Stimulated activated naive CD4-positive, alpha-beta T cell treated with Interleukin-2 at 50 U/mL for 16 hours (primary cell): ENCODE measurements at places on chromosomes 1 and 21.

DNA sequence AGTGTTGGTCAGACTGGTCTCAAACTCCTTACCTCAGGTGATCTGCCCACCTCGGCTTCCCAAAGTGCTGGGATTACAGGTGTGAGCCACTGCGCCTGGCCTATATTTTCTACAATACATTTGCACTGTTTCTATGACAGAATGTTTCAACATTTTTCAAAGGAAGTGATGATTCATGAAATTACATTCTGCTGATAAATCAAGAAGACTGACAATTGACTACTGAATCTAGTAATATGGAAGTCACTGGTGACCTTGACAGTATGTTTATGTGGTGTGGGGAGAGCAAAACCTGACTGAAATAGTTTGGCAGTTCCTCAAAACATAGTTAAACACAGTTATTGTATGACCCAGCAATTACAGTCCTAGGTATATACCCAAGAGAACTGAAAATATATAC is 18.1 kb downstream of the LRIF1 start:
- no peak for DNase-seq

GRCh38 chr1:8104278-8105236 is 78.4 kb upstream of the ERRFI1 start:
- no peak for DNase-seq

DNA sequence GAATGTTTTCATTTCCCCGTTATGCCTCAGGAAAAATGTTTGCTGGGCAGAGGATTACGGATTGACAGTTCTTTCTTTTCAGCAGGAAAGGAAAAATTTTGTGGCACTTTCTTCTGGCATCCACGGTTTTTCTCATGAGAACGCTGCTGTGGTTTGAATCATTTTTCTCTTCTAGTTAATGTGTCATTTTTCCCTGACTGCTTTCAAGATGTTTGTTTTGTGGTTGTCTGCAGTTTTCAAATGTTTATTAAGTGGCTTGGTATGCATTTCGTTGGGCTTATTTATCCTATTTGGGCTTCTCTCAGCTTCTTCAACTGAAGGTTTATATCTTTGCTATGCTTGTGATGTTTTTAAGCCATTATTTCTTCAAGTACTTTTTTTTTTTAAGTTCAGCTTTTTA is 359.0 kb downstream of the RGS7 start:
- DNase-seq = no peak

GRCh38 chr1:207032528-207033017 is at the start of gene C1orf116:
C1orf116 (minus strand) TSS chr1:207032756; CDS start chr1:207027598, 5,158 bp downstream.
- DNase-seq = no peak

DNA sequence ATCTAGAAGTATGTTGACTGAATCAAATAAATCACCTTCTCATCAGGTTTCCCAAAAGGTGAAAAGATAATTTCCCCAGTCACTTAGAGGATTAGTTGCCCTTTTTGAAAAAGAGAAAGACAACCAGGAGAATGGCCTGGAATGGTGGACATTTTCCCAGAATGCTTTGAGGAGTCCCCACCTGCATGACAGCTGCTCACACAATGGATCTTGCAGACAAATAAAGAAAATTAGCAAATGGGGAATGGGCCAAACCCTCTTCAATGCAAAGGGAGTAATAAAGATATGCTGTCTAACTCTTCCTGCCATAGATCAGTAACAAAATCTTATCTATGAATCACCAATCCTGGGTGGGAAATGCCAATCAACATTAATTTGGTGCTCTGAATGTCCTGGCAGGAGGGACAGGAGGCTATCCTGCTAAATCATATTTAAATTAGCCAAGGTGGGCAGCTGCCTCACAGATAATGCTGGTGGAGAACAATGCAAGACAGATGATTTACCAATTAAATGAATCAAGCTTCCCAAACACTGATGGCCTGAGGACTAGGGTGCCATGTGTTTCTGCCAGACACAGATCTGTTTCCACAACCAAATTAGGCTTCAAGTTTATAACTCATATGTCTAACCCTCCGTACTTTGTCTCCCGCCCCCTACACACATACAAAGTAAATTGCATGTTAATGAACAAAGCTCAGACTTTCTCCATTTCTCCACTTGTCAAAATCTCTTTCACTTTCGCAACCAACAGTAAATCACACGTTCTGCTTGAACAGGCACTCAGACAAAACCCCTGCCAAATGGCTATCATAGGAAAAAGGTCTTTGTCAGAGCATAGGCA is 488.0 kb upstream of the PLXNA2 start:
- DNase-seq = no peak

- no peak for DNase-seq
Measured at GRCh38 chr1:167747988-167748387, 26.2 kb downstream of the MPZL1 start.

DNA sequence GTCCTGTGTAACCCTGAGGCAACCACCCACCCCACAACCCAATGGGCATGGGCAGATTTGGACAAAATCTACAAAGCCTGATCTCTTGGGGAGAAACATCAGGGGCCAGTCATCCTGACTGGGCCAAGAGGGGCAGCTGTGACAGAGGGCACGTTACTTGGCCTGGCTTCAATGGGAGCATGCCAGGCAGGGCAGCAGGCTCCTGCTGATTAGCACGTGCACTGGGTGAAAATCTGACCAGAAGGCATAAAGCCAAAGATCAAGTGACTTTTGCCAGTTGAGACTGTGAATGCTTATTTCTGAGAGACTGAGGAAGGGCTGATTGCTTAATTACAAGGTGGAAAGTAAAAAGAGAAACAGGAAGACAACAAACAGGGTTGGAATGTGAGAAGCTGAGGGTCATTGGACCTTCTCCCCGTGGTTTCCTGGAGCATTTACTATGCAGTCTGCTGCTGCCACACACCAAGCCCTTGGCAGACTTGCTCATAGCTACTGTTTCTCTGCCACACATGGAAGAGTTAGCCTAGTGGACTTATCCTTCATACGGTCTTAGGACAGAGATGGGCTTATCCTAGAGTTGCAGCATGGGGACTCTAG is 39.8 kb upstream of the TNR start:
- DNase-seq = no peak

DNA sequence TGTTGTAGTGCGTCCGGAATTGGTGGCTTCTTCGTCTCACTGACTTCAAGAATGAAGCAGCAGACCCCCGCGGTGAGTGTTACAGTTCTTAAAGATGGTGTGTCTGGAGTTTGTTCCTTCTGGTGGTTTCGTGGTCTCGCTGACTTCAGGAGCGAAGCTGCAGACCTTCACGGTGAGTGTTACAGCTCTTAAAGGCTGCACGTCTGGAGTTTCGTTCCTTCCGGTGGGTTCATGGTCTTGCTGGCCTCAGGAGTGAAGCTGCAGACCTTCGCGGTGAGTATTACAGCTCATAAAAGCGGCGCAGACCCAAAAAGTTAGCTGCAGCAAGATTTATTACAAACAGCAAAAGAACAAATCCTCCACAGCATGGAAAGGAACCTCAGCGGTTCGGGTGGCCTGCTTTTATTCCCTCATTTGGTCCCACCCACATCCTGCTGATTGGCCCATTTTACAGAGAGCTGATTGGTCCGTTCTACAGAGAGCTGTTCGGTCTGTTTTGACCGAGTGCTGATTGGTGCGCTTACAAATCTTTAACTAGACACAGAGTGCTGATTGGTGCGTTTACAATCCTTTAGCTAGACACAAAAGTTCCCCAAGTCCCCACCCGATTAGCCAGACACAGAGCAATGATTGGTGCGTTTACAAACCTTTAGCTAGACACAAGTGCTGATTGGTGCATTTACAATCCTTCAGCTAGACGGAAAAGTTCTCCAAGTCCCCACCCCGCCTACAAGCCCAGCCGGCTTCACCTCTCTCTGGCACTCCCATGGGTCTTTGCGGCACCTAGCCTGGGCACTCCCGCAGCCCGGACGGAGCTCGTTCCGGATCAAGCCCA is 49.6 kb upstream of the KRTAP19-8 start:
- no peak for DNase-seq

DNA sequence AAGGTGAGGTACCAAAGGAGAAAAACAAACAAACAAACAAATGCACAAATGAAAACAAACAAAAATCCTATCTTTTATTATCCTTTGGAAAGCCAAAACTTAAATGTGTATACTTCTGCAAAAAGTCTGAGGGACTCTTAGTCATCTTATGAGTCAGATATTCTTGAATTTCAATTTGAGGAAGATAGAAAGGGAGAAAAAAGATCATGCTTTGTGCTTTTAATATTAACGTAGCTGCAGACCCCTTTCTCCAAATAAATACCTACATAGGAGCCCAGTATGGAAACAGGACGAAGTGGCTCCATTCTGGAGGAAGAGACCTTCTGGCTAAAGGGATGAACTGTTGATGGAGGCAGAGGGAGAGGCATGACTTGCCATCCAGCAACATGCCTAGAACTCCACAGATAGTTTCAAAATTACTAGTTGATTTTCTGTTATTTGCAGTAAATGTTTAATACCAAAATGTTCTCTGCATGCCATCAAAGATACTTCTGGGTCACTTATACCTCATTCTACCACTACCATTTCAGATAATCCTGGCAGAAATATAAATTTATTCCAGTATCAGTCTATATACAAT is 25.4 kb downstream of the NUP210L start:
- no peak for DNase-seq
